ENCODE measurements at places on chromosomes 2 and 18.
A peak's percentile ranks its signal among the peaks of the same experiment; 100 is the strongest.

DNA sequence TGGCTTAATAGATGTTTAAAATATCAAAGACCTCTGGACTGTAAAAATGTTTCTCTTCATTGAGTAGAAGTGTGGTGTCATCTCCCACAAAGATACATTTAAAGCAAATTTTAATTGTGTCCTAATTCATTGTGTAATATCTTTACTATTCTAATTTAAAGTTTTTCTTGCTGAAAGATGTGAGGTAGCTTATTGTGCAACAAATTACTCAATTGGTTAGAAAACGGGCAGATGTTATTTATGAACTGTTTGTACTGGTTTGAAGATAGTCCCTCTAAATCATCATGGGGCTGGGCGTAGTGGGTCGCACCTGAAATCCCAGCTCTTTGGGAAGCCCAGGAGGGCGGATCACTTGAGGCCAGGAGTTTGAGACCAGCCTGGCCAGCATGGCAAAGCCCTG, 65.3 kb downstream of the CYBRD1 start:
- H3K4me3 ChIP-seq: no peak overlapping the region

DNA sequence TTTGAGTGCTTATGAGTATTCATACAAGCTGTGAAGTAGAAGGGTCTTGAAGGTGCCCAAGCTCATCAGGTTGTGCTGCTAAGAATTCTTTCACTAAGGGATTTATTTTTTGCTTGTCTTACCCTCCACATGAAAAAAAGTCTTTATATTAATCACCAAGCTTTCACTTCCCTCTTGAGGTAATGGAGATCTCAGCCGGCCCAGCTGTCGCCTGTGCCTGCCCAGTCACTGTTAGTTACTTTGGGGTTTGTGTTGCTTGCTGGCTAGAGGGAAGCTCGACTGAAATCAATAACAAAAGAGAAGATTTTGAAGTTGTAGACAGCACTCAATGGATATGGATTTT, 21.9 kb downstream of the MC2R start:
- no peaks in the 10 kb centered on the region for H3K27me3 ChIP-seq
- H3K36me3 ChIP-seq: no peaks in the 10 kb centered on the region
- H3K4me3 ChIP-seq: no peak overlapping the region
- DNase-seq: peak; percentile 33
- H3K27ac ChIP-seq: no peak overlapping the region

- DNase-seq: no peak
- H3K4me3 ChIP-seq: peak overlapping the region; percentile 51
- H3K36me3 ChIP-seq: no peaks in the 10 kb centered on the region
- peaks cover 3% of the 10 kb centered on the region for H3K4me1 ChIP-seq
Measured at GRCh38 chr18:57630754-57631595, 9.3 kb upstream of the NARS1 start.

DNA sequence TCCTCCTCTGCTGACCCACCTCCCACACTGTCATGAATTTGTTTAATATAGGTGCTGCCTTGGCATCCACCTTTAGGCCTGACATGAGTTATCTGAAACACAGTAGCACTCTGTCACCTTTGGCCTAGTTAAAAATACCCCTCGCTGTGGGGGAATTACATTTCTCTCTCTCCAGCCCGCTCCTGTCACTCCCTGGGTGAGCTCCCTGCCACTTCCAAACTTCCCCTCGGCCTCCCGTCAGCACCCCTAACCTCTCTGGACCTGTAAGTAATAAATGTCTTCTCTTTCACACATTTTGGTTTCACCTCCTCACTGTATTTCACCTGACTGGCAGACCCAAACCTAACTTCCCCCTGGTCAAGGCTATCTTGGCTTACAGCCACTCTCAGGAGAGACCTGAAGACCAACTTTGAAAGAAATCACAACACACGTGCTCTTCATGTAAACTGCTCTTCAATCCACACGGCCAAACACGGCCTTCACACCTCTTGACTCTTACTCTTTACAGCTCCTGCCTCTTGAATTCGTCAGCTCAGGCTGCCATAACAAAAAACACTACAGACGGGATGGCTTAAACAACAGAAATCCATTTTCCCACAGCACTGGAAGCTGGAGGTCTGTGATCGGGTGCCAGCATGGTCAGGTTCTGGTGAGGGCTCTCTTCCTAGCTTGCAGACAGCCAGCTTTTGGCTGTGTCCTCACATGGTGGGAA, 28.3 kb downstream of the REEP1 start:
- DNase-seq: no peak
- no peaks in the 10 kb centered on the region for H3K36me3 ChIP-seq
- no peaks in the 10 kb centered on the region for H3K4me1 ChIP-seq
- H3K4me3 ChIP-seq: no peak overlapping the region
- no peak overlapping the region for H3K27ac ChIP-seq

Measured in SJCRH30 (cell line).